NCI-H460 (cell line): ENCODE measurements at places on chromosomes 12 and 14.

DNA sequence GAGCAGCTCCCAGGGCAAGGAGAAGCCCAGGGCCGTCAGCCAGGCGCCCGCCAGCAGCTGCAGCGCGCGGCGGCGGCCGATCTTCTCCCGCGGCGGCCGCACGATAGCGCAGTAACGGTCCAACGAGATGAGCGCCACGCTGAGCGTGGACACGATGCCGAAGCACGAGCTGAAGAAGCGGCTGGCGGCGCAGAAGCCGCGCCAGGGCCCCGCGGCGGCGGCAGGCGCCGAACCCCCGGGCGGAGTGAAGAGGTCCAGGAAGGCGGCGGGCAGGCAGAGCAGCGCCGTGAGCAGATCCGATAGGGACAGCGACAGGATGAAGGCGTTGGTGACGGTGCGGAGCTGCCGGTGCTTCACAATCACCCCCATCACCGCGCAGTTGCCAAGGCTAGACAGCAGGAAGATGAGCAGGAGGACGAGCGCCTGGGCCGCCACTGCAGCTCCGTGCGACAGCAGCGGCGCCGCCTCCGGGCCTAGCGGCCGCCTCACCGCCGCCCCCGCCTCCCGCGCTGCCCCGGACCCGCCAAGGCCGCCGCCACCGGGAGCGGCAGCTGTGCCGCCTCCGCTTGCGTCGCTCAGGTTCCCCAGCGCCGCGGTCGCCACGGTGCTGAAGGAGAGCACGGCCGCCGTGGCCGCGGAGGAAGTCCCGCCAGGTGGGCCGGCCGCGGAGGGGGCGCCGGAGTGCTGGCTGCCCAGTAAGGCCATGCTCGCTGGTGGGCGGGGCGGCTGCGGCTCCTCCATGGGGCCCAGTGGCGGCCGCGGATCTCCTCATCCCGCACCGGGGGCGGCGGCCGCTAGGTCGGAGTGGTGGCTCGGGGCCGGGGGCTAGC is 479 bp downstream of the GPR135 start:
- DNase-seq = no peak

DNA sequence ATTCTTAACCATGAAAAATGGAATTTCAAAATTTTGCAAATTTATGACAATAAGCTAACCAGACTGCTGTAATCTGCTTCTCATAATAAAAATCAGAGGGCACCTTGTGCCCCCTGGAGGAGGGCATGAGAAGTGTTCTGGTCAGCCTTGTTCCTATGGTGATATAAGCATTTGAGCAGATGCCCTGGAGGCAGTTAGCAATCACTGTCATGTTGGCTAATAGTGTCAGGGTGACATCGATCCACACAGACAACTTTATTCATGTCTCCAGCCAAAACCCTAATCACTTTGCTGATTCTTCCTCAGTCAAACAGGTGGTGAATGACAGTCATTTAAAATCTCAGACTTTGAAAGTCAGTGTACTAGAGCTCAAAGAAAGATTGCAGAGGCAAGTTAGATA is 943.0 kb downstream of the GALC start:
- DNase-seq = peak; percentile 35

DNA sequence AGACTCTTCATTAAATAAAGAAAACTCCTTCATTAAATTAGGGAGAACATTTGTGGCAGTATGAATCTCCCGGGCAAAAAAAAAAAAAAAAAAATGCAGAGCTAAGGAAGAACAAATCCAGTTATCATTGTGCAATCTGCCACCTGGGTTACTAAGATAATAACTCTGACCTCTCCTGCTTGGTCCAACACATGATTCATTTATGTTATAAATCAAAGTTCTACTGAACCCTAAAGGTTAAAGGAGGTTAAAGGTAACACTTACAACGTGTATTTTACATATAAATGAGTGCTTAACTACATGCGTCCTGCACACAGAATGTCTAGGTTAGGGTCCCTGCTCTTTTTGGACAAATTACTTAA is 4.2 kb downstream of the TGFB3 start:
- DNase-seq = no peak

DNA sequence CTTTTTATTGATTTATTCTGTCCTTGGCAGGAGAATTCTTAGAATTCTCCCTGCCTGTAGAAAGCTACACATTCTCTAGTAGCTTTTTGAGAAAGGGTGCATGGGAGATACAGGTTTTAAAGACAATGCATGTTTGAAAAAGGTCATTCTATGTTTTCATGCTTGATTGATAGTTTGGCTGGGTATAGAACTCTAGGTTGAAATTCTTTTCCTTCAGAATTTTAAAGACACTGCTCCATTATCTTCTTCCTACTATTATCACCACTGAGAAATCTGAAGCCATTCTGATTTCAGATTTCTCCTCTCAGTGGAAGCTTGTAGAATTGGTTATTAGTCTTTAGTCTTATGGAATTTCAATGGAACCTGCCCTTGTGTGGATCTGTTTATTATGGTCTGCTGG is 14.0 kb downstream of the ATF7IP start:
- no peak for DNase-seq

- no peak for DNase-seq
Observed at GRCh38 chr12:10554228-10554755, 48.6 kb downstream of the EIF2S3B start.

GRCh38 chr12:111202237-111202915 is 166.5 kb downstream of the PHETA1 start:
- DNase-seq = no peak

GRCh38 chr14:66662374-66662773 is 154.4 kb downstream of the GPHN start:
- DNase-seq = no peak

- DNase-seq = no peak
Observed at GRCh38 chr14:80260645-80261044, 49.3 kb upstream of the DIO2 start.

GRCh38 chr12:124506145-124506831 is 61.1 kb downstream of the NCOR2 start:
- no peak for DNase-seq

- no peak for DNase-seq
Observed at GRCh38 chr12:57216014-57216911, at the start of gene NXPH4. NXPH4 (plus strand) TSS chr12:57216794; CDS start chr12:57216970, 176 bp downstream.

DNA sequence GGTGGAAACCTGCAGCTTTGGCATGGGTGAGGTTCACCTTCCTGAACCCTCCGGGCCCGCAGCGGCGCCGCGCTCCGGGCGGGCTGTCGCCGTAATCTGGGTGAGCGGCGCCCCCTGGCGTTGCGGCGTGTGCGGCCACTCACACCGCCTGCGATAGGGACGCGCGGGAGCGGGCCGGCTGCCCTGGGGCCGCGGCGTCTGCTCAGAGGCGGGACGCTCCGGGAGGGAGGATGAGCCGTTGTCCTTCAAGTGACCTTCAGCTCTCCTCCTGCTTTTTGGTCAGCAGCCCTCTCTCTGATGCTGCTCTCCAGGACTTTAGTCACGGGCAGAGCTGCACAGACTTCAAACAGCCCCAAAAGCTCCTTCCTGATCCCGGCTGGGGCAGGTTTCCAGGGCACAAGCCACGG is 211.7 kb upstream of the FKBP4 start:
- peak; percentile 22 for DNase-seq

DNA sequence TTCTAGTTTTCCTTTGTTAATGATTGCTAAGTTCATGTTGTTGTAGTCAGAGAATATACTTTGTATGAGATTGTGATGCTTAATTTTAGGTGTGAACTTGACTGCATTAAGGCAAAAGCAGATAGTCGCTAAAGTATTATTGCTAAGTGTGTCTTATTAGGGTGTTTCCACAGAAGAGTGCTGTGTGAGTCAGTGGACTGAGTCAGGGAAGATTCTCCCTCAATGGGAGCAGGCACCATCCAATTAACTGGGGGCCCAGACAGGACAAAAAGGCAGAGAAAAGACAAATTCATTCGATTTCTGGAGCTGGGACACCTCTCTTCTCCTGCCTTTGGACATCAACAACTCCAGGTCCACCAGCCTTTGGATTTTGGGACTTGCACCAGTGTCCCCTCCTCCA is 48.5 kb downstream of the BAZ1A start:
- DNase-seq = no peak

GRCh38 chr12:110280392-110280778 is 662 bp upstream of the ATP2A2 start:
- peak; percentile 31 for DNase-seq

DNA sequence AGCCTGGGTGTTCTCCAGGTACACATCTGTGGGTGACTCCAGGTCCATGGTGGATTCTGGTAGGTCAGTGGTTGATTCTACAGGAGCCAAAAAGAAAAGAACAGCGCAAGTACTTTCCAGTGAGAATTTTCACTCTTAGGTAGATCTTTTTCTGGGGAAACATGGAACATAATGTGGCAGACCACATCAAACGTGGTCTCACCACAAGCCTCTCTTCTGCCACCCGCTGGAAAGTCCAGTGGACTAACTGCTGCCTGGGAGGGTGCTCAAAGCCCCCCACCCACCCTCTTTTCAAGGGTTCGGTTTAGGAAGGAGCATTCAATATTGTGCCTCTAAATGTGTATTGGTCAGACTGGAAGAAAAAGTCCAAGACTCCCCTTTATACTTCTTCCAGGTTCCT is 36.1 kb upstream of the PRB2 start:
- no peak for DNase-seq

- DNase-seq = no peak
Observed at GRCh38 chr14:92850492-92850891, 56.4 kb downstream of the GOLGA5 start.

DNA sequence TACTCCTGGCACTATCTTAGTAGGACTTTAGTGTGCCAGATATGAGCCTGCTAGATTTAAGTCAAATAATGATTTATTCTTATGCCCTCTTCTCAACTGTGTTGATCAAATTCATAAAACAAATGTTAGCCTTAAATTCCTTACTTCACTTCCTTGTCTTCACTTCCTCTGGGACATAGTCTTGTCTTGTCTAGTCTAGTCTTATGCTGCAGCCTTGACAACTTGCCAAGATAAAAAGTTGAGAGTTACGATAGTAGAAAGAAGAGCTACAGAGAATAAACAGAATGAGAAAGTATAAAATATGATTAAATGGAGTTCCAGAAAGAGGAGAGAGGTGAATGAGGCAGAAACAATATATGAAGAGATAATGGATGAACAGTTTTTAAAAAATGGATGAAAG is 378.1 kb downstream of the DAD1 start:
- DNase-seq = no peak

GRCh38 chr12:122820838-122821271 is 14.4 kb upstream of the HIP1R start:
- no peak for DNase-seq

DNA sequence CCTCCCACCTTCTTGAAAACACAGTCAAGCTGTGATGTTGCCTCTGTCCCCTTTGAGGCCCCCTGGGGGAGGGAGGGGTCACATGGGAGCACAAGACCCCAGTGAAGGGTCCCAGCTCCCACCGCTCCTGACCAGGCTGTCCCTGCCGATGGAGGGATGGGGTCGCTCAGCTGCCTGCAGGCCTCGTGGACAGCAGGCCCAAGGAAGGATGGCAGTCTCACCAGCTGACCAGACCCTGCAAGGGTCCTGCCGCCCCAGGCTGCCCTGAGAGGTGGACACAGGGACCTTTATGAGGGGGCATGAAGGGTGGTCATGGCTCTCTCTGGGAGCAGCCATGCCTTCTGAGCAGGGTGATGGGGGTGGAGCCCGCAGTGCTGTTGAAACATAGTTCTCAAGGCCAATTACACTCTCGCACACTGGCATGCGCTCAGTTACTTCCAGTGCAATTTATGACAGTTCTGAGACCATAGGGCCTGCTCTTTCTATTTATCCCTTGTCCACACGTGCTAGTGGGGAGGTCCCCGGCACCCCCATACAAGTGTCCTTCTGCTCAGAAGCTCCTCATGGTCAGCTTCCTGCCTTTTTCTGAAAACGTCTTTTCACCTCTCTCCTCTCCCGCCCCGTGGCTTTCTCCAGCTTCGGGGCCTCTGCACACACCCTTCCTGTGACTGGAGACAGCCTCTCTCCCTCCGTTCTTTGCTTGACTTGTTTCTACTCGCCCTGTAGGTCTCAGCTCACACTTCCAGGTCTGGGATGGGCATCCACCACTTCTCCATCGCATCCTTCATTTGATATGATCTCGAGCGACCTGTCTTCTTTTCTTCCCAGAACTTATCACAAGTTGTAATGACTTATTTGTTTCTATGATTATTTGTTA is 313.1 kb downstream of the ADGRD1 start:
- no peak for DNase-seq

DNA sequence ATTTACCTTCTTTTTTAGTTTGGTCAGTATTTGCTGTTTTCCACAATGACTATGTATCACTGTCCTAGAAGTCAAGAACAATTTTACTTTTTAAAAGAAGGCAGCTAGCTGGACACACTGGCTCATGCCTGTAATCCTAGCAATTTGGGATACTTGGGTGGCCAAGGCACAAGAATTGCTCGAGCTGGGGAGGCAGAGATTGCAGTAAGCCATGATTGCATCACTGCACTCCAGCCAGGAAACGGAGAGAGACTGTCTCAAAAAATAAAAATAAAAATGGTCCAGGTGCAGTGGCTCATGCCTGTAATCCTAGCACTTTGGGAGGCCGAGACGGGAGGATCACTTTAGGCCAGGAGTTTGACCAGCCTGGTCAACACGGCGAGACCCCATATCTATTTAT is 28.3 kb downstream of the MDM1 start:
- DNase-seq = no peak

DNA sequence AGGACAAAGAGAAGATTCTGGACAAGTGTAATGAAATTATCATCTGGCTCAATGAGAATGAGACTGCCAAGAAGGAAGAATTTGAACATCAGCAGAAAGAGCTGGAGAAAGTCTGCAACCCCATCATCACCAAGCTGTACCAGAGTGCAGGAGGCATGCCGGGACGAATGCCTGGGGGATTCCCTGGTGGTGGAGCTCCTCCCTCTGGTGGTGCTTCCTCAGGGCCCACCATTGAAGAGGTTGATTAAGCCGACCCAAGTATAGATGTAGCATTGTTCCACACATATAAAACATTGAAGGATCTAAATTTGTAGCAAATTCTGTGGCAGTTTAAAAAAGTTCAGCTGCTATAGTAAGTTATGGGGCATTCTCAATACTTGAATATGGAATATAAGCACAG is 174.3 kb upstream of the CCND2 start:
- no peak for DNase-seq

- DNase-seq = no peak
Observed at GRCh38 chr14:36981832-36982529, 190.4 kb downstream of the SLC25A21 start.

GRCh38 chr12:27652174-27652763 is 44.0 kb upstream of the REP15 start:
- DNase-seq = peak; percentile 72

DNA sequence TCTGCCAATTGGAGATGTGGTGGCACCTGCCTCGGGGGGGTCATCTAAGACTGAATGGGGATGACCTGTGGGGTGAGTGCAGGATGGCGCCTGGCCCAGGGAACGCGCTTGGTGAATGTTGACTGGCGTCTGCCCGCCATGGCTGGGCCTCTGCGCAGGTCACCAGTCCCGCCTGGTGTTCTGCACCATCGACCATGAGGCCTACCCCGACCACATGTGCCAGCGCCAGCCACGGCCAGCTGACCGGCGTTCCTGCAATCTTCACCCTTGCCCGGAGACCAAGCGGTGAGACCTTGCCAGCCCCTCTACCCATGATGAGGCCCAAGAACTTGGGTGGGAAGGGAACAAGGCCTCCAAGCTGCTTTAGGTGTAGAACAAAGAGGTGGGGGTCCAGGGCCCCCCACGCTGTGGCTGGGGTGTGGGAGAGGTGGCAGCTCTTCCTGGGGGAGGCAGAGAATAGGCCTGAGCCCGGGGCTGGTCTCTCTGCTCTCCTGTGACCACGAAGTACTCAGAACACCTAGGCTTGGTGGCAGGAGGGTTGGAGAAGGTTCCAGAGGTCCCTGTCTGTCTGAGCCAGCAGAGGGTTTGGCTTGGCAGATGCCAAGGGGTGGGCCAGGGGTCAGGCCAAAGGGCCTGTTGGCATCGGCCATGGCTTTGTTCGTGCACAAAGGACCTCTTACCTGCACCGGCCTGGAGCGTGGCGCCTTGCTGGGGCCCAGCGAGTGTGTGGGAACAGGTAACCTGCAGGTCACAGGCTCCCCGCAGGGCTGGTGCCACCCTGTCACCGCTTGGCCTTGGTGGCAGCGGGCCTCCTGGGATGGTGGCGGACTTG is 15.4 kb downstream of the PAPLN start:
- no peak for DNase-seq
